Thoracic aorta (tissue), 2 donors: ENCODE measurements at places on chromosomes 3 and 15. TPM values are rescaled to one million over a fixed set of nuclear protein-coding genes. Genes with fewer than 3 reads are reported as not detected.

PRRT3 gene
- 3.3 TPM for total RNA-seq

SCN11A gene
- total RNA-seq = not detected

IQCF5 gene
- not detected for total RNA-seq

GOLGA8R gene
- 8.8 TPM for total RNA-seq

FSD2 gene
- total RNA-seq = not detected

PPARG gene
- 13.1 TPM for total RNA-seq

AGTR1 gene
- 7.3 TPM for total RNA-seq

SEMA7A gene
- total RNA-seq = 4.9 TPM

KLHL40 gene
- not detected for total RNA-seq

TTC14 gene
- total RNA-seq = 43.1 TPM

PROS1 gene
- 122 TPM for total RNA-seq

DNA sequence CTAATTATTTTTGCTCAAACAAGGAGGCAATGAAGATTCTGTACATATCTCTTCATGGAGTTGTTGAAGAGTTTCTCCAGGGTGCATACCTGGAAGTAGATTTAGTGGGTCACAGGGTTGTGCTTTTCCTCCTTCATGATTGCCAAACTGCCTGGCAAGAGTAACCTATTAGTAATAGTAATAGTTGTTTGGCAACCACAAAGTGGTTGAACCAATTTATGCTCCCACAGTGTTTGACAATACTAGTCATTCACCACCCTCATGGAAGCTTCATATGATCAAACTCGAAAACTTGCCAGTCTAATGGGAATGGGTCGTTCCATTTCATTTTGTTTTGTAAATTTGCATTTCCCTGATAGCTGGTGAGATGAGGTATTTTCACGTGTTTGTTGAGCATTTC, 57.8 kb downstream of the TLE3 start:
- no peaks in the 10 kb centered on the region for H3K27me3 ChIP-seq
- H3K27ac ChIP-seq = no peak overlapping the region
- H3K4me3 ChIP-seq = no peak overlapping the region
- no peaks in the 10 kb centered on the region for H3K36me3 ChIP-seq
- no peaks in the 10 kb centered on the region for H3K4me1 ChIP-seq

GRCh38 chr3:14142567-14143270, 17.9 kb downstream of the TMEM43 start:
- peaks cover 48% of the 10 kb centered on the region for H3K4me1 ChIP-seq
- no peak overlapping the region for H3K4me3 ChIP-seq
- no peak for DNase-seq
- H3K27ac ChIP-seq = peak overlapping the region; percentile 94
- no peaks in the 10 kb centered on the region for H3K27me3 ChIP-seq

GRCh38 chr3:42655980-42656679, 2.6 kb downstream of the ZBTB47 start:
- no peaks in the 10 kb centered on the region for H3K27me3 ChIP-seq
- H3K4me1 ChIP-seq = peaks cover 32% of the 10 kb centered on the region
- H3K4me3 ChIP-seq = peak overlapping the region; percentile 91
- H3K36me3 ChIP-seq = peaks cover 11% of the 10 kb centered on the region
- no peak for DNase-seq

DNA sequence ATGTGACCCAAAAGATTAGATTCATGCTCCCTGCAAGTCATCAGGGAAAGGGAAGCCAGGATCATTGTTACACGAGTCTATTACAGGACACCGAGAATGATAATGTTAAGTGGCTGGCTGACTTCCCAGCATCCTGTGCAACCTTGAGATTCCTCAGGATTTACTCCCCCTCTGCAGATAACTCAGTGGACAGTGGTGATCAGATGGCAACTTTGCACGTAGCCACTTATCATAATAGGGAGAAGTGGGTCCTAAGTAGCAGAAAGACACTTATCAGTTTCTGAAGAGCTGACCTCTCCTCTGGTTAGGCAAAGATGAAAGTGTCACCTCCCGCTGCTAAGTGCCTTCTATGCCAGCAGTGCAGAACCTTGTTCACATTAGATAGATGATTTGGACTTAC, 6.7 kb upstream of the TMPRSS7 start:
- no peak overlapping the region for H3K27ac ChIP-seq
- no peaks in the 10 kb centered on the region for H3K36me3 ChIP-seq
- H3K4me1 ChIP-seq = no peaks in the 10 kb centered on the region
- H3K4me3 ChIP-seq = no peak overlapping the region
- H3K27me3 ChIP-seq = no peaks in the 10 kb centered on the region

DNA sequence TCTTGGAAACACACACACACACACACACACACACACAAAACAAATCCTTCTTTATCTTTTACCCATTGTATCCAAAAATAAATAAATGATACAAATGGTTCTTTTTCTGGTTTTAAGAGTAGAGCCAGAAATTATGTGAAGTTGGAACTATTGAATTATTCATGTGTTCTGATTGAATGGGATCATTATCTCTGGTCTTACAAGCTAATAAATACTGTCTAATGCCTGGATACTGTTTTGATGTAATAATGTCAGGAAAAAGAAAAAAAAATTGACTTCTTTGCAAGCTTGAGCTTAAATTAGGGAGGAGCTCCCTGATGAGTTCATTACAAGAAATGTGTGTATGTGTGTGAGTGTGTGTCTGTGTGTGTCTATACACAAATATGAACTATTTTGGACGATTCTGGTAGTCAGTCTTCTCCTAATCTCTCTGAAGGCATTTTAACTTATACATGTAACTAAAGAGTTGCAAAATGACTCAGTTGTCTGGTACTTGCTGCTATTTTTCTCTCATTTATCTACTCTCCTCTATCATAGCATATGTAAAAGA, 507.2 kb upstream of the AGTR1 start:
- H3K27me3 ChIP-seq = no peaks in the 10 kb centered on the region
- no peak overlapping the region for H3K4me3 ChIP-seq
- no peaks in the 10 kb centered on the region for H3K36me3 ChIP-seq
- no peak for DNase-seq
- H3K27ac ChIP-seq = no peak overlapping the region
- no peaks in the 10 kb centered on the region for H3K4me1 ChIP-seq

DNA sequence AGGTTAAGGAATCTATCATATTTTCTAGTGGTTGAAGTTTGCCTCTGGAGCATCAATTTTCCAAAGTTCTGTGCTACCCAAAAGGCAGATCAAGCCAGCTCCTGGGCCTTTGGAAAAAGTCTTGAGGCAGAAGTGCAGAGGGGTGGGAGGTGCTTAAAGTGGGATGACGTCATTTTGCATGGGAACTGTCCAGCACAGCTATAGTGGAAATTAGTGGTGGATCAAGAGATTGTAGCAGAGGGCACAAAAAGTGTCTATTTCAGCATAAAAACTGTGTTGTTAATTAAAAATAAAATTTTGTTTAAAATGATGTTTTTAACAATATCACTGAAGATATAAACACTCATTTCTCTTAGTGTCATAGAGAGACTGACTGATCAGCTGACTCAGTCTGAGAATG, 221.9 kb downstream of the LRRN1 start:
- no peaks in the 10 kb centered on the region for H3K36me3 ChIP-seq
- H3K4me1 ChIP-seq = no peaks in the 10 kb centered on the region
- H3K27ac ChIP-seq = no peak overlapping the region
- H3K27me3 ChIP-seq = no peaks in the 10 kb centered on the region
- no peak overlapping the region for H3K4me3 ChIP-seq

DNA sequence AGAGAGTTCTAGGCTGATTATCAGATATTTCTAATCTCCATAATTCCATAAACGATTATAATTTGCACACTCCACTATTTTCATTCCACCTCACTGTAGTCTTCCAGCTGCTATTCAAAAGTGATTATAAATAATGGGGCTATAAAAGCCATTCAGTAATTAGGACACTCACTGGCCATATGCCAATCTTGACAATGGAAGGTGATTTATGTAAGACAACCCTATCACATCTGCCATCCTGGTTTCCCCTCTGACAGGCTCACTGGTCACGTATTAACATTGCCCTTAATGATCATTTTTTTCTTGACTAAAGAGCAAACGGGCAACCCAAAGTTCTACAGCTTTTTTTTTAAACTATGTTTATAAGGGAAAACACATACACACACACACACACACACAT, 402.4 kb downstream of the MAGI1 start:
- H3K4me1 ChIP-seq = peaks cover 19% of the 10 kb centered on the region
- H3K27ac ChIP-seq = no peak overlapping the region
- H3K27me3 ChIP-seq = no peaks in the 10 kb centered on the region
- H3K4me3 ChIP-seq = no peak overlapping the region

DNA sequence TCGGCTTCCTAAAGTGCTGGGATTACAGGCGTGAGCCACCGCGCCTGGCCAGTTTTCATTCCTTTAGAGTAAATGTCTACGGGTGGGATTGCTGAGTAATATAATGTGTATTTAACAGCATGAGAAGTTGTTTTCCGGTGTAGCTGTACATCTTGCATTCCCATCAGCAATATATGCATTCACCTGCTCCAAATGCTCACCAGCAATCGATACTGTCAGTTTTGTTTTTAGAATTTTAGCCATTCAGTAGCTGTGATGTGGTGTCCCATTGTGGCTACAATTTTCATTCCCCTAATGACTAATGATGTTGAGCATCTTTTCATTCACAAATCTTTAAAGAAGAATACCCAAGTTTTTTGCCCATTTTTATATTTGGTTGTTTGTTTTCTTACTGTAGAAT, 134.8 kb upstream of the RGMA start:
- no peak overlapping the region for H3K27ac ChIP-seq
- no peaks in the 10 kb centered on the region for H3K4me1 ChIP-seq
- DNase-seq = no peak
- no peaks in the 10 kb centered on the region for H3K36me3 ChIP-seq
- no peak overlapping the region for H3K4me3 ChIP-seq

DNA sequence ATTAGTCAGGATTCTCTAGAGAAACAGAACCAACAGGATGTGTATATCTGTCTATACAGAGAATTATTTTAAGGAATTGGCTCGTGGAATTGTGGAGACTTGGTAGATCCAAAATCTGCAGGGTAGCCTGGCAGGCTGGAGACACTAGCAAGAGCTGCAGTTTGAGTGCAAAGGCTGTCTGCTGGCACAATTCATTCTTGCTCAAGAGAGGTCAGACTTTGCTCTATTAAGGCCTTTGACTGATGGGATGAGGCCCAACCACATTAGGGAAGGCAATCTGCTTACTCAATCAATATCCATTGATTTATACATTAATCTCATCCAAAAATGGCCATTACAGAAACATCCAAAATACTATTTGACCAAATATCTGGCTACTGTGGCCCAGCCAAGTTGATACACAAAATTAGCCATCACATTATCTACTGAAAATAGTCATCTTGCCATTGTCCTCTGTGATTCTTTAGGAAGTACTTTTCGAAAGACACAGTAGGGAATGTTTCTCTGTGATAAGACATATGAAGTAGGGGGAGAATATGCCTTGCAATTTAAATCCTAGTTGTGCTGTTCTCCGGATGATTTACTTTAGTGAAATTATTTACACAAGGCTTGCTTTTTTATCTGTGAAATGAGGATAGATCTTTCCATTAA, 873.8 kb downstream of the ROBO2 start:
- no peak for DNase-seq
- no peak overlapping the region for H3K4me3 ChIP-seq
- H3K4me1 ChIP-seq = no peaks in the 10 kb centered on the region
- H3K27me3 ChIP-seq = no peaks in the 10 kb centered on the region

DNA sequence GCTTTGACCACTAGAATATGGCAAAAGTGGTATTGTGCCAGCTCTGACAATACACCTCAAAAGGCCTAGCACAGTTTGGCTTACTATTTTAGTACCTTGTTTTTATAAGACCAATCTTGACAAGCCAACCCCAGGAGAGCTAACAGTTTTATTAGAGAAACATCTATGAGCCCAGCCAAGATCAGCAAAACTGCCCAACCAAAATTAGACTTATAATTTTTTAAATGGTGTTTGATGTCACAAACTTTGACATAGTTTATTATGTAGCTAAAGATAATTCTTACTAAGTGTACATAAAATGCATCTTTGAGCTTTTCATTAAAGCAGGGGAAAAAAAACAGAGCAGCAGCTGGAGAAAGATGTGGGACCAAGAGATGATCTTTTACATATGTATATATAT, 537.5 kb downstream of the ZPLD1 start:
- no peak for DNase-seq
- no peaks in the 10 kb centered on the region for H3K36me3 ChIP-seq
- no peak overlapping the region for H3K27ac ChIP-seq
- no peaks in the 10 kb centered on the region for H3K4me1 ChIP-seq
- H3K27me3 ChIP-seq = no peaks in the 10 kb centered on the region
- H3K4me3 ChIP-seq = no peak overlapping the region

DNA sequence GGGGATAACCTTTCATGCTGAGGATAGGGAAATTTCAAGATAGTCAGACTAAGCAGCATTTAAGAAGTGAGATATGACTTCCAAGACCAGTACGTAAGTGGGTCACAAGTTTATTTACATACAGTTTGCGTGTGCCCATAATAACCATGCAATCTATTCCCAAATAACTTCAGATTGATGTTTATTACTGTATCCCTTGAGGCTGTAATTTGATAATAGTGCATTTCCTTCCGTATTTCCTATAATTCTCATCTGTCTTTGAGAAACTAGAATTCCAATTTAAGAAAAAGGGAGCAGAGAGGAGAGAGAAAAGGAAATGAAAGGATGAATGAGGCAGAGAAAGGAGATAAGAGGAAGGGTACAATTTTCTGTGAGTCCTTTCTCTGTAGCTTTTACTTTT, 1073.1 kb downstream of the EPHA3 start:
- no peak overlapping the region for H3K27ac ChIP-seq
- no peaks in the 10 kb centered on the region for H3K27me3 ChIP-seq
- DNase-seq = no peak

DNA sequence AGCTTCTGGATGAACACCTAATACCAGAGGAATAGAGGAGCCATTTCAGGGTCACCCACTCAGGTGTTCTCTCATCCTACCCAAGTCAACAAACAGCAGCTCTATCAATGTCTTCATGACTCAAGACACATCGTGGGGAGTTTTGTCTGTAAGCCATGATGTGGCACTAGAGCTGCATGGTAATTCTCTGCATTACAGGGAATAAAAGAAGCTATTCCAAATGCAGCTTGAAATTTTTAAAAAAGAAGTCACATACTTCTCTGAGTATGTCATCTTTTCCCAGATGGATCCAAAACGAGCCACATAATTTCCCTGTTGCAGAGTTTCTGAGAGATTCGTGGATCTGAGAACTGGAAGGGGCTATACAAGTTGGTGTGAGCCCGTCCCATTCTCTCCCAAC, 6.1 kb upstream of the THSD4 start:
- no peaks in the 10 kb centered on the region for H3K27me3 ChIP-seq
- H3K4me1 ChIP-seq = no peaks in the 10 kb centered on the region
- H3K27ac ChIP-seq = peak overlapping the region; percentile 12

DNA sequence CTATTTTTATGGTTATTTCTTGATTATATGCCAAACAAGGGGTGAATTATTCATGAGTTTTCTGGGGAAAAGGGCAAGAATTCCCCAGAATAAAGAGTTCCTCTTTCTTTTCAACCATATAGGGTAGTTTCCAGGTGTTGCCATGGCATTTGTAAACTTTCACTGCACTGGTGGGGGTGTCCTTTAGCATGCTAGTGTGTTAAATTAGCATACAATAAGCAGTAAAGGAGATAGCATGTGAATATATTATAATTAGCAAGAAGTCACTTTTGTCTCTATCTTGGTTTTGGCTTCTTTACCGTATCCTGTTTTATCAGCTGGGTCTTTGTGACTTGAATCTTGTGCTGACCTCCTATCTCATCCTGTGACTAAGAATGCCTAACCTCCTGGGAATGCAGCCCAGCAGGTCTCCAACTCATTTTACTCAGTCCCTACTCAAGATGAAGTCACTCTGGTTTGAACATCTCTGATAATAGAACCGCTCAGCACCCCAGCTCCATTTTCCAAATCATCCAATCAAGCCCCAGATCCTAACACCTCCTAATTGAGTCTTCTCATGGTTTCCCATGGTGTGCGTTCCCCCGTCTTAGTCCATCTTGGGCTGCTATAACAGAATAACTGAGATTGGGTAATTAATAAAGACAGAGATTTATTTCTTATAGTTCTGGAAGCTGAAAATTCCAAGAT, 3.4 kb upstream of the SELENOT start:
- DNase-seq = no peak
- no peaks in the 10 kb centered on the region for H3K36me3 ChIP-seq
- no peak overlapping the region for H3K27ac ChIP-seq
- peaks cover 2% of the 10 kb centered on the region for H3K4me1 ChIP-seq
- no peaks in the 10 kb centered on the region for H3K27me3 ChIP-seq
